Activated T-helper 2 cell treated with anti-CD3 and anti-CD28 coated beads, Interferon-gamma antibody, Interleukin-2, Interleukin-4, amounts not matched to agents 10 μg/mL and 5 μg/mL and 100 μg/mL, durations not matched to agents 14 hours and 24 hours and 36 hours (primary cell): ENCODE measurements at places on chromosomes 16 and 17. TPM values are rescaled to one million over a fixed set of nuclear protein-coding genes. Genes with fewer than 3 reads are reported as not detected.
A peak's percentile ranks its signal among the peaks of the same experiment; 100 is the strongest.

The FBXW10 gene
- not detected in 2 replicates for total RNA-seq

The TPPP3 gene
- not detected in 2 replicates for total RNA-seq

The HAP1 gene
- total RNA-seq: 0.11 and 0.23 TPM in 2 replicates

DNA sequence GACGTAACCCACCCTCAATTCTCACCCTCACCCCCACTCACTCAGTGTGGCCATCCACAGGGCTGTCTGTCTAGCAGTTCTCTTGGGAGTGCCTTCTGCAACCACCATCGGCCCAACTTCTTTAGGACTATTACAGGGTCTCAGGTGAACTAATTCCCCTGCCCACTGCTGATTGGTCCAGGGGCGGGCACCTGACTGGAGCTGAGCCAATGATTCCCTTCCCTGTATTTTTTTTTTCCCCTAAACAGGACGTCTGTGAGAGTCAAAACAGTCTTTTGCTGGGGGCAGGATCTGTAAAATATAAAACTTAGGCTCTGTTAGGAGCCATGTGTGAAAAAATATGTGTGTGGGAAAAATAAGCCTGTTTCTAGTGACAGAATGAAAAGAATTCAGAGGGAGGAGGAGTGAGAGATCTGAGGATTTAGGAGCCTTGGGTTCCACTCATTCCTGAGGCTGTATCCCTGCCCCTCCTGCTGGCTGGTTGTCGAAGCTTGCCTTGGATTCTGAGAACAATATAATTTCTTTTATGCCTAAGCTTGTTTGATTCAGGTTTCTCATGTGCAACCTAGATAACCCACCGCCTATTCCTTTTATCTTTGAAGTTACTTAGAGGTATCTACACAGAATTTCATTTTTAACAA is 115.0 kb downstream of the SPACA3 start:
- DNase-seq: no peak
- no peak overlapping the region for H3K4me3 ChIP-seq
- H3K27me3 ChIP-seq: peaks cover 2% of the 10 kb centered on the region

GRCh38 chr17:17820463-17821158 is 16.2 kb downstream of the SREBF1 start:
- peak overlapping the region; percentile 39 for H3K27ac ChIP-seq
- H3K36me3 ChIP-seq: peaks cover 56% of the 10 kb centered on the region
- no peak for DNase-seq

DNA sequence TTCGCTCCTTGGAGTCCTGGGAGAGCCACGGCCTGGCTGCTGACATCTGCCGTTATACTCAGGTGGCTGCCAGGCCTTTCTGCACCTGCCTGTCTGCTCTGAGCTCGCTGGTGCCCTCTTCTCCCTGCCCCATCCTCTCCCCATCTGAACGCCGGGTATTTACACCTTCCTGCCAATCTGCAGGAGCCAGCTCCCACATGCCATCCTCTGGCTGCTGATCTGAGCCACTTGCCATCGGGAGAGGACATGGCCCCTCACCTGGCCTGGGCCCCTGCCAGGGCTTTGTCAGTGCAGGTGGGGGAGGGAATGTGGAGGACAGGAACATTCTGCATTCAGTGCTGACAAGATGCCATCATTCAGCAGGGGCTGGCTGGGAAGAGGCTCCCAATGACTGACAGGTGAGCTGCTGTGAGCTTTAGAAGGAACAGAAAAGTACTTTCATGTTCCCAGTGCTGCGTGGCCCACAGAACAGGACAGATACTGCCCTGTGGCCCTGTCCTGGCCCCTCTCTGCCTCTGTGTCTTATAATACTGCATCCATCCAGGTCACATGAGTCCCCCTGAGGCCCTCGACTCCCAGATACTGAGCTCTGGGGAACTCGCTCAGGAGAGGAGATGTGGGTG is 96.3 kb upstream of the ZNF469 start:
- no peaks in the 10 kb centered on the region for H3K27me3 ChIP-seq
- H3K4me3 ChIP-seq: no peak overlapping the region
- no peaks in the 10 kb centered on the region for H3K36me3 ChIP-seq
- no peaks in the 10 kb centered on the region for H3K4me1 ChIP-seq

DNA sequence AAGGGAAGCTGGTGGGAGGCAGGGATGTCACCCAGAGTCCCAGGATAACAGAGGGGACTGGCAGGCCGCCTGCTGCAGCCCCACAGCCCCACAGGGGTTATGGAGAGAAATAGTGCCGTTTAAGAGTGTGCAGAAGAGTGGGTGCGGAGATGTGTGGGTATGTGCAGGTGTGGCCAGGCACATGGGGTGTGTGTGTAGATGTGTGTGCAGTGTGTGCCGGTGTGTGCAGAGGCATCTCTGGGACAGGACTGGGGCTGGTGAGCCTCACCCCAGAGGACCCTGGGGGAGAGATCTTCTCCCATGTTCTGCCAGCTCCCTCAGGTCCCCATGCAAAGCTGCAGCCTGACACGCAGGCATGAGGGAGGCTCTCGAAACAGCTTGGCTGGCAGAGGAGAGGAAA is 157.4 kb downstream of the RBFOX3 start:
- H3K4me1 ChIP-seq: no peaks in the 10 kb centered on the region
- H3K27ac ChIP-seq: no peak overlapping the region
- no peaks in the 10 kb centered on the region for H3K27me3 ChIP-seq
- no peak overlapping the region for H3K4me3 ChIP-seq
- no peaks in the 10 kb centered on the region for H3K36me3 ChIP-seq
- no peak for DNase-seq
